ENCODE measurements at places on chromosomes 13 and 19.

GRCh38 chr13:99979453-99980200 is 2.0 kb upstream of the ZIC2 start:
- no peak for DNase-seq

GRCh38 chr19:34124828-34125227 is 47.5 kb upstream of the LSM14A start:
- no peak for DNase-seq

DNA sequence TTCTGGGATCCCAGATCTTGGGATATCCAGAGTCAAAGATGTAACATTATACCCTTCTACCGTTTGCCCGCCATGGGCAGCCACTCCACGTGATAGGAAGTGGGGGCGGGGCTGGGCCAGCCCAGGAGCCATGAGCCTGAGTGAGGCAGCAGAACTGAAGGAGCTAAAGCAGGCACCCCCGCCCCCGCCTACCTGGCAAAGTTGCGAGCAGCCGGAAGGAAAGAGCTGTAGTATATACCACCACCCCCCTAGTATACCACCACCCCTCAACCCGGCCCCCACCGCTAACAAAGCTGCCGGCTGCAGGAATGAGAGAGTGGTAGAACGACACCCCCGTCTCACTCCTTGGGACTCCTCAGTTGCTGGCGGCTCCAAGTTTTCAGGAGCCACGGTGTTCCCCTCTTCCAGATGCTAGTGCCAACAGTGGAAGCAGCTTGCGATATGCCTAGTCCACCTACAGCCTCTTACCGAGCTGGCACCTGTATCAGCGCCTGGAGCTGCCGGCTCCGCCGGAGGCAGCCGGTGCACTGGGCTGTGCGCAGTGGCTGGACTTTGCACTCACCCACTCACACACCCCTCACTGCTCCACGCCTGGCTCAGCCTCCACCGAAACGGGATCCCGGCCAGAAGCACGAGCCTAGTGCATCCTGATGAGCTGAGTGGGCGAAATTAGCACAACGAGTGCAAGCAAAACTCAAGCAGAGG is 230.7 kb upstream of the PRR20A start:
- no peak for DNase-seq

DNA sequence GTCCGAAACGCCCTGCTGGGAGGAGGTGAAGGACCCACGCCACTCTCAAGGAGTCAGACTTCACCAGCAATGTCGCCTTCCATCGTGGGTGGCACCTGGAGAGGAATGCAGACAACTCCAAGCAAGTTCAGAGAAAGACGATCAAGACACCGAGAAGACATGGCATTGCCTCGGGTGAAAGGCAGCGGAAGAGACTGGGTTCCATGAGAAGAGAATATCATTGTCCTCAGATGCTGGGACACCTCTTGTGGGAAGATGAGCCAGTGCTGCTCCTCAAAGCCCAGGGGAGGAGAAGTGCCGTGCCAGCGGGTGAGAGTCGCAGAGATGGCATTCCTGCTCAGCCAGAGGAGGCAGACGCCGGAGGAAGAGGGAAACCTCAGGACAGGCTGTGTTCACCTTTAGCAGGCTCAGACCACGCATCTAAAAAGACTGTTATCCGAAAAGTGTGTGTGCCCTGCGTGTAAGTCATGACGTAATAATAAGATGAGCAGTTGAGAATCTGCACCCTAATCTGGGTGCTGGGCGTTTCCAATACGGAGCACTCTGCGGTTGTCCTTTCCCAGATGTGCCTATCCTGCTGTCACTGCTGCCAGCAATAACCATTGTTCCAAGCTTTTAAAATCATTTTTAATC is 144.6 kb upstream of the SPACA7 start:
- DNase-seq, result no peak

GRCh38 chr19:5917431-5918107 is 3.5 kb downstream of the CAPS start:
- no peak for DNase-seq

- no peak for DNase-seq
Observed at GRCh38 chr13:52393572-52394357, 12.2 kb downstream of the THSD1 start.

DNA sequence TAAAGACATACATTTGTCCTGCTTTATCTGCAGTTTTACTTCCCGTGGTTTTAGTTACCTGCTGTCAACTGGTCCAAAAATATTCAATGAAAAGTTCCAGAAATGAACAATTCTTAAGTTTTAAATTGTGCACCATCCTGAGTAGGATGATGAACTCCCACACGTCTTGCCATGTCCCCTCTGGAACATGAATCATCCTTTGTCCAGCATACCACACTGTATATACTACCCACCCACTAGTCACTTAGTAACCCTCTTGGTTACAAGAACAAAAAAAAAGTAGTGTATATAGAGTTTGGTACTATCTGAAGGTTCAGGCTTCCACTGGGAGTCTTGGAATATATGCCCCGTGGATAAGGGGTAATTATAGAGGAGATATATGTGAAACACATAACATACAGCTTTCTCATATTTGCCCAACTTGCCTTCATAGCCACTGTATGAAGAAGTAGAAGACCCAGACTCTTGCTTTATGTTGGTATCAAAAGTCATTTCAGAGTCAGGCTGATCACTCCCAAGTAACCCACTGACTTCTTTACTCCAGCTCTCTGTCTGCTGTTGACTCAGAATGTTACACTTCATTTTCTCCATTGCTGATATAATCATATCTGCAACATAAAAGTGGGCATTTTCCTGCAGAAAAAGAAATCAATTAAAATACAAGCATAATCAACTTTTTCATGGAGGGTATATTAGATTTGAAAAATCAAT is 19.3 kb downstream of the RUBCNL start:
- no peak for DNase-seq

DNA sequence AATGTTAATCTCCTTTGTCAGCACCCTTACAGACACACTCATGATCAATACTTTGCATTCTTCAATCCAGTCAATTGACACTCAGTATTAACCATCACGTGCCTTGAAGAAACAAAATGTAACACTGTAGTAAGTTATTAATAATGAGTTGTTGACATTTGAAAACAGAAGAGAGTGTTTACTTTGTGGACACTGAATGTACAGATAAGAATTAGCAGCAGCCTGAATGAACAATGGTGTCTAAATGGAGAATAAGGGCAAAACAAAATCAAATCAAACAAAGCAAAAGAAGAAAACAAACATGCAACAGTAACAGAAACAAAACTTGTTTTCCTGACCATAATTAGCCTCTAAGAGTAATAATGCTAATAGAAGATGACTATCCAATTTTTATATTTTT is 1191.1 kb upstream of the MIR17HG start:
- DNase-seq, result no peak

GRCh38 chr19:12833738-12834565 is 427 bp downstream of the RTBDN start:
- peak; percentile 32 for DNase-seq

DNA sequence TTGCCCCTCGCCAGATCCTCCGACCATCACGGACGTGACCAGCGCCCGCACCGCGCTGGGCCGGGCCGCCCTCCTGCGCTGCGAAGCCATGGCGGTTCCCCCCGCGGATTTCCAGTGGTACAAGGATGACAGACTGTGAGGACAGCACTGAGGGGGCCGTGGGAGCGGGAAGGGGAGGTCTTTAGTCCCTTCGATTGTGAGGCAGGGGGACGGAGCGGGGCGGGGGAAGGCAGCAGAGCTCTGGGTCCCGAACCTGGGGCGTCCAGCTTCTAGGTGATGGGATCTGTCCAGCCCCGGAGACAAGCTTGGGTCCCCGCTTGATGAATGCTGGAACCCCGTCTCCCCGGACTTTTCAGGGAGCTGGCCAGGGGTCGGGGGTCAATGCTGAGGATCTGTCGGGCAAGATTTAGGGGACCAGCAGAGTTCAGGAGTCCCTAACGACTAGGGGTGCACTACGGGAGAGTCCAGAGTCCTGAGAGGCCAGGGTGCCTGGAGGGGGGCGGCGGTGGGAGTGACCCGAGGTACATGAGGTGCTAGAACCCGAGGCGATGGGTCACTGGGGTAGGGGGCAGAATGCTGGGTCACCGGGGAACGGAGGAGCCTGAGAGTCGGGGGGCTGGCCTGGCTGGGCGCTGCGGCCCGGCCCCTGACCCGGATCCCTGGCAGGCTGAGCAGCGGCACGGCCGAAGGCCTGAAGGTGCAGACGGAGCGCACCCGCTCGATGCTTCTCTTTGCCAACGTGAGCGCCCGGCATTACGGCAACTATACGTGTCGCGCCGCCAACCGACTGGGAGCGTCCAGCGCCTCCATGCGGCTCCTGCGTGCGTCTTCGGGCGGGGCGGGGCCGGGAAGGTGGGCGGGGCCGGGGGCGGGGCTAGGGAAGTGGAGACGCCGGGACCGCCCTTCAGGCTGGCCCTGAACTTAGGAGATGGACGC is 14.6 kb downstream of the VSIG10L start:
- DNase-seq, result no peak

DNA sequence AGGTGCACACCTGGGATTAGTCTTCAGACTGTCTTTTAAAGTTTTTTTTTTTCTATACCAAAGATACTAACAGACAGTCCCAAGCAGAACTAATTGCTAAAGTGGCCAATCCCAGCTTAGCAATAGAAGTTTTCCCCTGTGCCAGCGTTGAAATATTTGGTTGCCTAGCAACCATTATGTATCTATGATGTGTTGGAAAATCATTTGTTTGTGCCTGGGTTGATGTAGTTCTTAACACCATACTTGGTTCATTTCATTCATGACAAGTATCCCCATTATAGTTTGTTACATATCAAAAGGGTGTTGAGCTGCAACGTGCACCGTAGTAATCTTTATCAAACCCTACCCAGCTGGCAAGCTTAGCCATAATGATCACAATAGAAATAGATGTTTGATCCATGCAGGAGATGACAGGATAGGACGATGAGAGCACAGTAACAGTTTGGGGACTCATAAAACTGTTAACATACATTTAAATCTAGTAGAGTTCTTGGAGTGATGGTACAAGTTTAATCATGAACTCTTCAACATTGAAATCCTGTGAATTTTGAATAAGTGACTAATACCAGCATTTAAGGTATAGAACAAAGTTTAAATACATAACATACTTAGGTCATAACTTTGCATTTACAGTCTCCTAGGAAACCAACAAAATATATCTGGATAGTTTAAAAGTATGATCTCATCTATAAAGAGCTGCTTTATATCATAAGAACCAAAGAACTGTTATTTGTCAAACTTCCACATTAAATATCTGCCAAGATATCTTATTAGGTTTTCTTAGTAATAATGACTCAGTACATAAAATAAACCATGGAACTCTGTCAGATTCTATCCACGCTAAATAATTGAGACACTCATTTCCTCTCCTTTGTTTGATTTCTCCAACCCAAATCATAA is 73.4 kb downstream of the MBNL2 start:
- DNase-seq, result no peak

DNA sequence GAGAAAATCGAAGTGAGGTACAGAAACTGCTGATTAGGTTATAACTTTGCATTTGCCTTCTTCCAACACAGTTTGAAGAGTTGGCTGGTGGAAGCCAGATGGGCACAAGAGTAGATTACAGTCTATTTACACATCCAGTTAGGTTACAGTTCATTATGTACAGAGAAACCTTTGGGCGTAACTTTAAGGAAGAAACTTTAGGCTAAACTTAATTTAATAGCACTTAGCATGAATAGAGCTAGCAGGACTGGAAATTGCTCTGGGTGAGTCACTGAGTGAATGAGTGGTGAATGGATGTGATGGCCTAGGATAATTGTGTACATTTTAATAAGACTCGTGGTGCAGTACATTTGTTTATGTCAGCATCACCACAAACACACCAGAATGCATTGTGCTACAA is 62.9 kb upstream of the KLHL1 start:
- DNase-seq, result no peak

- no peak for DNase-seq
Observed at GRCh38 chr13:91313103-91313502, 34.4 kb upstream of the MIR17HG start.

GRCh38 chr13:113562085-113562749 is 22.3 kb upstream of the TFDP1 start:
- peak; percentile 13 for DNase-seq
